ENCODE measurements at places on chromosomes 11 and 22.

DNA sequence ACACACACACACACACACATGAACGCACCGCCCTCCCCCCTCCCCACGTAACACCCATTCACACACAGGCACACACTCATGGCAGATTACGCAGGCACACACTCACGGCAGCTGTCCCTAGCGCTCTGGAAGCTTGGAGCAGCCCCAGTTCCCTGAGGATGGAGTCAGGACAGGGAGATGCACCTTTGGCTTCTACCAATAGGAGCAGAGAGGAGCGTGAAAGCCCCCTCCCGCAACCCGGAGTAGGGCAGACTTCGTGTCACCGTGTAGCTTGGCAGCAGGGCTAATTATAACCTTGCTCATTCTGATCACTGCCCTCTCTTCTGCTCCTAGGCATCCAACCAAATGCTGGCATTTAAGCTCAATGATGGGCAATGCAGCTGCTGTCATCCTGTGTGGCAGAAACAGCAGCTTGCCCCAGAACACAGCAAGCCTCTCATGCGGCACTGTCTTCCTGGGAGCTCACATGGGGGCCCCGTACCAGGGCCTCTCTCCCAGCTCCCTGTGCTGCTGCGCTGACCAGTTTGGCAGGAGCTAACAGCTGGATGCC lies 31.9 kb downstream of the ANKK1 start:
- no peak for DNase-seq

GRCh38 chr22:36577019-36577418 lies 48.1 kb upstream of the EIF3D start:
- DNase-seq = no peak

GRCh38 chr11:124953753-124954589 lies at the start of gene CCDC15:
TSS of gene CCDC15 (plus strand) at chr11:124954202. CDS start at chr11:124954733, 531 bp downstream.
- peak; percentile 99 for DNase-seq

- DNase-seq = no peak
Measured at GRCh38 chr11:10601837-10602236, 33.4 kb upstream of the LYVE1 start.

- DNase-seq = peak; percentile 72
Measured at GRCh38 chr22:45991098-45991497, 14.1 kb upstream of the WNT7B start.

GRCh38 chr11:106231591-106231990 lies 154.1 kb downstream of the AASDHPPT start:
- no peak for DNase-seq

GRCh38 chr11:3037040-3037944 lies 19.9 kb downstream of the CARS1 start:
- peak; percentile 73 for DNase-seq

- no peak for DNase-seq
Measured at GRCh38 chr11:128180441-128181087, 406.8 kb downstream of the ETS1 start.

GRCh38 chr11:80559942-80560341 lies 1119.1 kb upstream of the TENM4 start:
- DNase-seq = no peak

DNA sequence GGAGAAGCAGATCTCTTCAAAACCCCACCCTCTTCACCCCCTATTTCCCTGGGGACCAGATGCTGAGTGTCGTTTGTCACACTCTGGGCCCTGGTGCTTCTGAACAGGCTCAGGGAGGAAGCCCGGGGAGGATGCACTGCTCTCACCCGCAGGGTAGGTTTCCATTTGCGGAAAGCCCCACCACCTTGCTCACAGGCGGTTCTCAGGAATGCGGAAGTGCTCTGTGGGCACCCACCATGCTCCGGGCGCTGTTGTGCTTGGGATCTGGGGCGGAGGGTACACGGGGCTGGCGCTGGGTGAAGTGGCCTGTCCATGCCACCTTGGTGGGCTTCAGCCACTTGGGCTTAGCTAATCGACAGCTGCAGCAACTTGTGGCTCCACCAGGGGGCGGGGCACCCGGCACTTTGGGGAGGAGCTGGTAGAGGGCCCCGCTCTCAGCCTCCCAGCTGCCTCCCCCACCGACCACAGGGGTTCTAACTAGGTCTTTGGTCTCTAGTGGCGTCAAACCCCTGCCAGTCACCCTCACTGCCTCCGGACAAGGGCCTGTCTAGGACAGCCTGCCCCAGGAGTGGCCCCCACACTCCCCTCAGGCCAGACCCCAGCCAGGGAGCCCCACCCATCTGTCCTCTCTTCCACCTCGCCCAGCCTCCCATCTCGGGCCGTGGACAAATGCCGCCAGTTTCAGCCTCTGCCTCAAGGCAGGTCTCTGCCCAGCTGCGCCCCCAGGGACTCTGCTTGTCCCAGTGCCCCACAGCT lies 7.4 kb downstream of the NDUFV1 start:
- DNase-seq = peak; percentile 82

GRCh38 chr11:108672113-108672512 lies 7.2 kb downstream of the DDX10 start:
- DNase-seq = no peak

DNA sequence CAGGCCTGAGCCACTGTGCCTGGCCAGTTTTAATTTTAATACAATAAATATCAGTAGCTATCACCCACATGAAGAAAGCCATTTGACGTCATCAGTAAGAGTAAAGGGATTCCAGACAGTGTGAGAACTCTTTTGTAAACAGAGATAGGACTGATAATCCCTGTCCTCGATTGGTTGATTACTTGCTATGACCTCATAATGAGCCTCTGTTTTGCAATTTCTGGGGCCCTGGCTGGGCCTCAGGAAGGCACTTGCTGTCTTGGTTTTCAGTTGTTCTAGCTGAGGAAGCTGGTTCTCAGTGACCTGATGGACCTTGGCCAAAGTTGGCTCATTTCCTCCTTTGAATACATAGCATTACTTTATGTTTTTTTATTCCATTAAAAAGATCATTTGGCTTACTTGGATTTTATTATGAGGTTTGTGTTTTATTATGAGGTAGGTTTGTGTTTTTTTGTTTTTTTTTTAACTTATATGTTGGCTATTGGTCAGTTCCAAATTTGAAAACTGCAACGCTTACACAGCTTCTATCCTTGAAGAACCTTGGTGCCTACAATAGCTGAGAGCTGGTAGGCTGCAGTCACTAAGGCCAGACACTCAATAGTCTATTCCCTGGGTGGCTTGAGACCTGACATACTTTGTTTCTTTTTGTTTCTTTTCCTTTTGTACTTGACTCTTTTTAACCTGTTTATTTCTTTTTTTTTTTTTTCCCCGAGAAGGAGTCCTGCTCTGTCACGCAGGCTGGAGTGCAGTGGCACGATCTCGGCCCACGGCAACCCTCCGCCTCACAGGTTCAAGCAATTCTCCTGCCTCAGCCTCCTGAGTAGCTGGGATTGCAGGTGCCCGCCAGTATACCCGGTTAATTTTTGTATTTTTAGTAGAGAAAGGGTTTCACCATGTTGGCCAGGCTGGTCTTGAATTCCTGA lies 20.0 kb downstream of the MARK2 start:
- DNase-seq = no peak

DNA sequence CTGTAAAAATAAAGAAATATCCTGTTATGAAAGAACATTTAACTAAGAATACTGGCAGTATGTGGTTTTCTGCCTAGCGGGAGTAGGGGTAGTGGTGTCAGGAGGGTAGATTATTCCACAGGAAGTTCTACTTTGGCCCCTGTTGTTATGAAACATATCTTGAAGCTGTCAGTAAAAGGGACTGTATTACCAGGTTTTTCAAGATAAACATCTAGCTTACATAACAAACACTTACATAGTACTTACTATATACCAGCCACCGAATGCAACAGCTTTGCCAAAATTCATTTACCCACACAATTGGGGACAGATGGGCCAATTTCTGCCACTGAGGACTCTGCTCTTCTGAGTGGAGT lies 3.7 kb downstream of the TMEM123 start:
- DNase-seq = no peak

DNA sequence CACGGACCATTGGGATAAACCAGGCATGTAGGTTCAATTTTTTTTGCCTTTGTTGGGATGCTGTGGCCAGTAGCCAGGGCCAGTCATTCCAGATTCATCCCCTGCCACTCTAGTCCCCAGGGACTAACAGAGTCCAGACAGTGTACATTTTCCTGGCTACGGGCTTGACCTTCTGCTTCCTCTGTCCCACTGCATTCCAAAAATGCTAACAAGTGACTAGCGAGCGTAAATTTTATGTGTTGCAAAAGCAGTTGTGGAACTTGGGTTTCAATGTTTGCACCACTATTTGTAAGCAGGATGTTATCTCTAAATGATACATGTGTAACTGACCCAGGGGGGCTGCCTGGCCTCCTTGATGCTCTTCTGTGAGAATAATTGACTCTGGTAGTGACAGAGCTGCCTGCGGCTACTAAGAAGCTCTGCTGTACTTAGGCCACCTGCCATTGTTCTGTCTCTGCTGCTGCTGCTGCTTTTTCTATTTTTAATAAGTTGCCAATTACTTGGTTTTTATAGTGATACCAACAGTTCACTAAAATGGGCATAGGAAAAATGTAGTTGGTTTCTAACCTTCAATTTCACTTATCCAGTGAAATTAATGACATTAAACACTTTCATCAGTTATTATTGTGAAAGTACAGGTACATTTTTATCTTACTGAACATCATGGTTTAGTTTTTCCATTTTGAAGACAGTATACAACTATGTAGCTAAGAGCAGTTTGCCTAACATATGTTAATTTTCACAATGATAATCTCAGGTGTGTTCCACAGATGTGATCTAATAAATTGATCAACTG lies 26.8 kb downstream of the TNRC6B start:
- peak; percentile 87 for DNase-seq

DNA sequence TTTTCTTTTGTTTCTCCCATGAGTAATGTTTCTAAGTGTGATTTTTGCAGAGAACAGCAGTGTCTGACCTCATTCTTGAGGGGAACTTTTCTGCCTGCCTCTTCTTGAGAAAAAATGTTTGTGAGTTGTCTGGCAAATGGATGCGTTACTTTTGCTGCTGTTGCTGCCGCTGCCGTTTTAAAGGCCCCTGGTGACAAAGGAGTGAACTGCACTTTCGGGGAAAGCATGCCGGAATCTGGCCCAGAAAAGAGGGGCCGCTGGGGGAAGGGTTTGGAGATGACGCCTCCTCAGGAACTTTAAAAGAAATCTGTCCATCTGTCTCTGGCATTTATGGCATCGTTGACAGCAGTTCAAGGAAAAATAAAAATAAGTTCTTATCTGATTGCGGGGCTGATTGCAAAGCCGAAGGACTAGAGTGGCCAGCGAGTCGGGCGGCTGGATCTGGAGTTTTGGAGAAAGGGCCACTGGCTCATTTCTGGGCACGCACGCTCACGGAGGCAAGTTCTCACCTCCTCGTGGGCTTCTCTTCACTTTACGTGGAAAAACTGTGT lies 16.5 kb downstream of the ZBTB16 start:
- DNase-seq = peak; percentile 57

- DNase-seq = no peak
Measured at GRCh38 chr11:128310676-128311445, 276.5 kb downstream of the ETS1 start.

GRCh38 chr11:45930031-45930794 lies 7.8 kb downstream of the LARGE2 start:
- DNase-seq = peak; percentile 66

DNA sequence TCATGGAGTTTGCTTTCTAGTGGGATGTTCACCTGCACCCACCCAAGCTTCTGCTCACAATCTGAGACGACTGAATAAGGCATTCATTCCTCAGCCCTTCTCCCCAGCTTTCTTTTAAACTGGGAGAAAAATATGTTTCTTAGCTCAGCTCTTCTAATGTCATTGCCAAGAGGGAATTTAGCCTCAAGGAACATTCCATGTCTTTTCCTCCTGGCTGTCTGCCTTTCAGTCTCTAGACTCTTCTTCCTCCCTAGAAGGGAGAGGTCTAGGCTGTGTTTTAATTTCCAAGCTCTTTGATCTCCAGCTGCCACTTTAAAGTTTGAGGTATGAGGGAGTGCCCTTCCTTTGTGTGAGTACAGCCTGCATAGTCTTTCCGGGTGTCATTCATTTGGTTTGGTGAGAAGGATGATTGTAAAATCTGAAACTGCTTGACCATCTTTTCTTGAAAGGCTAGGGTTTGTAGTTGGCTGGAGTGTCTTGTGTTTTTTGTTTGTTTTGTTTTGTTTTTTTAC lies 11.7 kb upstream of the HTATIP2 start:
- DNase-seq = no peak

- DNase-seq = no peak
Measured at GRCh38 chr11:15825976-15826650, 530.2 kb downstream of the SOX6 start.

DNA sequence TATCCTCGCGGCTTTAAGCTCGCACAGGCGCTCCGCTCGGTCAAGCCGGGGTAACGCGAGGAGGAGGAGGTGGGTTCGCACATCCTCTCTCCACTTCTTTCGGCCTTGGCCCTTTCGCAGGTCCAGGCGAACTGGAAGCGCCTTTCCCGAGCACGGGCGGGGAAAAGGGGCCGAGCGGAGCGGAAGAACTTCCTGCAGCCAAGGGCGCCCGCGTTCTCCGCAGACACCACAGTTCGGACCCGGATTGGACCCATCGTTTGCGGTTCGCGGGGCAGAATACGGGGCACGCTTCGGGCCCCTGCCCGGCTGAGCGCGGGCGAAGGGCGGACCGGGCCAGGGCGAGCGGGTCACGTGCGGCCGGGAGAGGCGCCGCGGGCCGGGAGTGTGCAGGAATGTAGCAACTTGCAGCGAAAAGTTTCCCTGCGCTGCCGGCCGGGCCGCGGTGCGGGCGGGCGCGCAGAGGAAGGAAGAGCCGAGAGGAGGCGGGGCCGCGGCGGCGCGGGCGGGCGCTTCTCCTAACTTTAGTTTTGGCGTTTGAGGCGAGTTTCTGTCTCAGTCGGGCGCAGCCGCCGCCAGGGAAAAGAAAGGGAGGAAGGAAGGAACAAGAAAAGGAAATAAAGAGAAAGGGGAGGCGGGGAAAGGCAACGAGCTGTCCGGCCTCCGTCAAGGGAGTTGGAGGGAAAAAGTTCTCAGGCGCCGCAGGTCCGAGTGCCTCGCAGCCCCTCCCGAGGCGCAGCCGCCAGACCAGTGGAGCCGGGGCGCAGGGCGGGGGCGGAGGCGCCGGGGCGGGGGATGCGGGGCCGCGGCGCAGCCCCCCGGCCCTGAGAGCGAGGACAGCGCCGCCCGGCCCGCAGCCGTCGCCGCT lies at the start of gene YAP1:
TSS of gene YAP1 (plus strand) at position 552 of the 865 bp plus-strand sequence. CDS start 402 bp downstream, outside the sequence.
- peak; percentile 70 for DNase-seq

DNA sequence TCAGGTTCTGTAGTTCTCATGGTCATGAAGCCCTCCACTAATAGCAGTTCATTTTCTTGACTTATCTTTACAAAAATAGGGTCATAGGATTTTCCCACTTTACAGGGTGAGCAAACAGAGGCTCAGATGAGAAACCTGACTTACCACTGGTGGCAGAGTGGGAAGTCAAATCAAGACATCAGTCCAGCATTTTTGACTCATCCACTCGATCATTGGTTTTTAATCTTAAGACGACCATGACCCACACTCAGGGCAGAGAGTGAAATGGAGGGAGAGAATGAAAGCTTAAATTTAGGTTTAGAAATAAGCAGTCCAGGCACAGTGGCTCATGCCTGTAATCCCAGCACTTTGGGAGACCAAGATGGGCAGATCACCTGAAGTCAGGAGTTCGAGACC lies 42.1 kb downstream of the RTL6 start:
- DNase-seq = no peak

All from BE2C (cell line).